Thoracic aorta (tissue), 2 donors: ENCODE measurements at places on chromosomes 12 and 14.

- no peak for DNase-seq
Measured at GRCh38 chr12:41521872-41522379, 333.8 kb downstream of the PDZRN4 start.

GRCh38 chr12:103801709-103802585, 39.1 kb downstream of the NT5DC3 start:
- no peak for DNase-seq

DNA sequence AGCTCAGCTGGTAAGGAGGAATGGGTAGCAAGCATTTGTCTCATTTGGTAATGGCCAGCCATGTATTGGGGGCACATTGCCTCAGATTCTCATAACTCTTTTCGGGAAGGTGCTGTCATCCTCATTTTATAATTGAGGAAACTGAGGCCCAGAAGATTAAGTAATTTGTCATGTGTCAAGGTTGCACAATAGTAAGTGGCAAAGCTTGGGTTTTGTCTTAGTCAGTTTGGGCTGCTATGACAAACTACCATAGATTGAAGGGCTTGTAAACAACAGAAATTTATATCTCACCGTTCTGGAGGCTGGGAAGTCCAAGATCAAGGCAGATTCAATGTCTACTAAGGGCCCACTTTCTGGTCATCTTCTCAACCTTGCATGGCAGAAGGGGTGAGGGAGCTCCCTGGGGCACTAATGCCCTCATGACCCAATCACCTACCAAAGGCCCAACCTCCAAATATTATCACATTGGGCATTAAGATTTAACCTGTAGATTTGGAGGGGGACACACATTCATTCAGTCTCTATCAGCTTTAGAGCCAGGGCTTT, 99.6 kb downstream of the SRGAP1 start:
- DNase-seq = no peak

DNA sequence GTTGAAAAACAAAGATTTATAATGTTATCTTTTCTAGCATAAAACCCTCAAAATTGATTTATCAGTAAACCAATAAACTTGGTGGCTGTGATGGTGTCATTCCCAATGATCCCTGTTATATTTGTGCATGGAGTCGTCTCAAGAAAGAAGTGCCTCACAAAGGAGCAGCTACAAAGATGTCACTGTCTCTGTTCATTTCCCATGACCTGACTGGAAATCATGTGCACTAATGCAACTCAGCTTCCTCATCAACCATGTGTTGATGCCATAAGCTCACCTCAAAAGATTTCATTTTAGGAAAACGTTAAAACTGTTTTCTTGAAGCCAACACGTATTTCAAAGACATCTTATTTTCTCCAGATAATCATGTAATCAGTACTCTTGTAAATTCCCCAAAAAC, 28.8 kb downstream of the CLEC1A start:
- DNase-seq = no peak

DNA sequence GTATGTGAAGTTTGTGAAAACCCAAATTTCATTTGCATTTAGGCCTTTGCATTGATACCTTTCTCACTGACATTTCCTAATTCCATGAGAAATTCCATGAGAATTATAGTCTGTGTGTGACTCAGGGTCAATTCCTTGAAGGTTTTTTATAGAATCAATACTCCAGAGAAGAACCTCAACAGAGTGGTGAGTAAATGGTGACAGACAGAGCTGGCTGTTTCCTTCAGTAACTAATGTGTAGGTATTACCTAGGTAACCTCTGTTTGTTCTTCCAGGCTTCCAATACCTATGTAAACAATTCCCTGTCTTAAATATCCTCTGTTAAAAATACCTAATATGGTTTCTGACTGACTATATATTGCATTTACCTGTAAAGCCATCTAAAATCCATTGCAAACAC, 117.0 kb downstream of the TTC8 start:
- no peak for DNase-seq

GRCh38 chr14:92658684-92659083, 89.7 kb downstream of the LGMN start:
- DNase-seq = no peak

DNA sequence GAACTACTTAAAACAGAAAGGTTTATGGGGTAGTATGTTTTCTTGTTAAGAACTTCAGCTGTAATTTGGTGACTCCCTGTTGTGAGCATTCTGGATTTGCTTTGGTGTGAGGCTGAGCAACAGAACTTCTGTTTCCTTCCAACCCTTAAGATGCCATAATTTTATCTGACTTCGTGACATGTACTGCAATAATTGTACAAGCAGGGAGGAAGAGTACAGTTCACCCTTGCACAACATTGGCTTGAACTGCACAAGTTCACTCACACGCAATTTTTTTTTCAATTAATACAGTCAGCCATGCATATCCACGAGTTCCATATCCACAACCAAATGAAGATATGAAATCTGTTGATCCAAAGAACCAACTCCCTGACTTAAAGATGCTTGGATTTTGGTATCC, 42.9 kb upstream of the ANKS1B start:
- DNase-seq = no peak

DNA sequence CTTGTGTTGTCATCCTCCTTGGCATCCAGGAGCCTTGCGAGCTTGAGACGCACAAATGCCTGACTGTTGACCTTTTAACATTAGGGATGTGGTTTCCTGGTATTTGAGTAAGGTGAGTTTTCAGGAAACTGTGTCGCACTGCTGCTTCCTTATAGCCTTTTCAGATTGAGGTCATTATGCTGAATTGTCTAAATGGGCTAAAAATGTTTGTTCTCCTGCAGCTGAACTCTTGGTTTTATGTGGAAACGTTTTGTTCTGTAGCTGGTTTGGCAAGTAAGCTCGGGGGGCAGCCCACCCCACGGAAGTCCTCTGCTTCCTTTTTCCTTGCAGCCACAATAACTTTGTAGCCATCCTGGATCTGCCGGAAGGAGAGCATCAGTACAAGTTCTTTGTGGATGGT, 5.7 kb downstream of the PRKAB1 start:
- DNase-seq = no peak

DNA sequence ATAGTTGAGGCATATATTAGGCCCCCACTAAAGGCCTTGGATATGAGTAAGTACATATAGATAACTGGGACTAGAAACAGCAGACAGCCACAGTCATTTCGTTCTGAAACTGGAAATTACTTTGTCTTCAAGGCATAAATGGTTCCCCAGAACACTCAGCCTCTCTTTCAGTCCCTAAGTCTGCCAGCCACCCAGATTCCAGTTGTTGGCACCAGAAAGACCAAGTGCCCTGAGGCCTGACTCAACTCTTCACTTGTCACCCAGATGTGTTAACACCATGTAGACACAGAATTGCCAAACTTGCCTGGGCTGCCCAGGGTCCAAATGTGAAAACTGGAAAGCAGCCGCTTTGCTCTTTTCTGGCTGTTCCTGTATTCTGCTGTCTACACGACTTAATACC, 3.0 kb upstream of the LGALS3 start:
- DNase-seq = no peak

DNA sequence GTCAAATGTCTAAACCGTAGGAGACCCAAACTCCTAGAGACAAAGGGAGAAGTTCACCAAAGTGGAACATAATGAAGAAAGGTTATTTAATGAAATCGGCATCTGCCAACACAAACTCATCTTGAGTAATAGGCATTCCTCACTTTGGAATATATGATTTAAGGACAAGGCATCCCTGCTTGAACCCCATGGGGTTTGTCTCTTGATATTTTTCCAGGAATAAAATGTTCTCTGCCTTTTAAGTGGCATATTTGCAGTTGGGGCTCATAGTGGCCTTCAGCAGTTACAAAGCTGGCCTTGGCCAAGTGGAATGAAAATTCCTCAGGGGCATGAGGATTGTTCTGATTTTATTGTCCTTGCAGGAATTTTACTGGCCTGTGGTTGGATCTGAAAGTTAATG, 7.1 kb downstream of the POP5 start:
- DNase-seq = no peak

- DNase-seq = no peak
Measured at GRCh38 chr12:5792343-5792742, 152.7 kb downstream of the ANO2 start.

- DNase-seq = no peak
Measured at GRCh38 chr14:62626416-62626815, 418.8 kb downstream of the KCNH5 start.

- DNase-seq = no peak
Measured at GRCh38 chr14:42921901-42922300, 1315.2 kb downstream of the LRFN5 start.
